ENCODE measurements at places on chromosomes 3 and 15. TPM values are rescaled to one million over a fixed set of nuclear protein-coding genes. Genes with fewer than 3 reads are reported as not detected.

DNA sequence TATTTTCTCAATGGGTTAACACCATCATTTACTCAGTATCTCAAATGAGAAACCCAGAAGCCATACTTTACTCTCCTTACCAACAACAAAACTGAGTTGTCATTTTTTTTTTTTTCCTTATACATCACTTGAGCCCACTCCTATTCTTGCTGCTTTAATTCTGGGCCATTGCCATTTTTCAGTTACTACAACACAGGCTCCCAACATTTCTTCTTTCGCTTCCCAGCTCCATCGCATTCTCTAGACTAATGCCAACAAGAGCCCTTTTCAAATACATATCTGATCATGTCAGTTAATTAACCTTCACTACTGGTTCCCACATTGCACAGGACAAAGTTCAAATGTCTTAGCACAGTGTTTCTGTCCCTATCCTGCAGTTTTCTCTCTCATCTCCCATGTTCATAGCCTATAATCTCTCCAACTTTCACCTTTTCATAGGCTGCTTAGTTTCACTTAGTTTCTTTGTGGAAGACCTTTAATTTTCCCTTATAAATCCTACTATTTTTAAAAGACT, 22.5 kb upstream of the ANXA2 start:
- no peak for DNase-seq
- H3K36me3 ChIP-seq = no peaks in the 10 kb centered on the region
- H3K4me1 ChIP-seq = peaks cover 15% of the 10 kb centered on the region

DNA sequence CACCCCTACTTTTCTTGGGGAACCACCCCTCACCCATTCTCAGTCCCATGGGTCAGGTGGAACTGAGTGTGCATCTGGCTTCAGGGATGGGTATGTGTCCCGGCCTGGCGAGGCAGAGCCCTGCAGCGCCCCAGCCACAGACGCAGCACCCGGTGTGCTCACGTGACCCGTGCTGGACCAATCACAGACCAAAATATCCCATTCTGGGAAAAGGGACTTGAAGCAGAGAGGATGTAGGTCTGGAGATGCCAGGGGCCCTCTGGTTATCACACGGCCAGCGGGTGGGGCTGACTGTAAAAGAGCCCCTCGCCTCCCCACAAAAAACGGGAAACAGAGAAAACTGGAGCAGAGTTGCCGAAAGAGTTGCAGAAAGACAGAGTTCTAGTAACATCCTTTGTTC, 138.0 kb upstream of the RAD18 start:
- H3K4me1 ChIP-seq = no peaks in the 10 kb centered on the region
- H3K27me3 ChIP-seq = no peaks in the 10 kb centered on the region
- no peak for DNase-seq
- H3K36me3 ChIP-seq = no peaks in the 10 kb centered on the region
- no peak overlapping the region for H3K27ac ChIP-seq

DNA sequence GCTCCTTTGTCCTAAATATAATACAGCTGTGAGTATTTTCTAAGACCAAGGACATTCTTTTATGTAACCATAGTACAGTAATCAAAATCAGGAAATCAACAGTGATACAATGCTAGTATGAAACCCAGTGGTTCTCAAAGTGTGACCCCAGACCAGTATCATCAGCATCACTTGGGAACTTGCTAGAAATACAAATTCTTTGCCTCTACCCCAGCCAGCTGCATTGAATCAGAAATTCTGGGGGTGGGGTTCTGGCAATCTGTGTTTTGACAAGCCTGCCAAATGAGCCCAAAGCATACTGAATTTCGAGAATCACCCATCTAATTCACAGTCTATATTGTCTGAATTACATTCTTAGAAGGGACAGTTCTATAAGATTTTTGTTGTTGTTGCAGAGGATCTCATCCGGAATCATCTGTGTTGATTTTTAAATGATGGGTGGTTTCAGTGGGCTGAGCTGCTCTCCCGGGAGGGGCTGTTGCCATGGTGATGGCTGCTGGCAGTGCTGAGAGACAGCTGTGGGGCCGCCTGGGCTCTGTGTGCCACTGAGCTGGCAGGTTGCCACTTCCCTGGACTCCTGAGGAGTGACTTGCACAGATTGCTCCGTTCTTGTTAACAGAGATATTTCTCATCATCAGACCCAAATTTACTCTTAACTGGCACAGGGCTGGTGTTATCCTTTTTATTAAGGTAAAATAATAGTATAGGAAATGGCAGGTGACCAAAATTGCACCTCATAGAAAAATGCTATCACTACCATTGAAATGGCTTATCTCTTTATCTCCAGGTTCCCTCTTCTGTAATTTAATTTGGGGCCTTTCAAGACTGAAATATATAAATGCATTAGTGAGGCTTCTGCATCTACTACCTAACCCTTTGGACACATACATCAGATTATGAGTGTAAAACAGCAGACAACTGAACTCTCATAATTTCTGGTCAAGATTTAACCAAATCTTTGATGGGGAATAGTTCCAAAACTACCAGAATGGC, 56.5 kb downstream of the NEK11 start:
- no peak overlapping the region for H3K27ac ChIP-seq
- H3K4me3 ChIP-seq = no peak overlapping the region
- no peaks in the 10 kb centered on the region for H3K27me3 ChIP-seq
- H3K36me3 ChIP-seq = no peaks in the 10 kb centered on the region

Gene U2SURP
- total RNA-seq = 92.4 TPM

- H3K36me3 ChIP-seq = no peaks in the 10 kb centered on the region
- H3K4me3 ChIP-seq = no peak overlapping the region
- no peak for DNase-seq
- H3K4me1 ChIP-seq = peaks cover 13% of the 10 kb centered on the region
Measured at GRCh38 chr3:139457066-139457465, 19.2 kb downstream of the RBP2 start.

Gene TRPM1
- not detected for total RNA-seq

GRCh38 chr15:44659056-44659455, 4.4 kb downstream of the SPG11 start:
- H3K4me3 ChIP-seq = no peak overlapping the region
- no peak for DNase-seq
- no peak overlapping the region for H3K27ac ChIP-seq
- peaks cover 65% of the 10 kb centered on the region for H3K36me3 ChIP-seq
- H3K27me3 ChIP-seq = no peaks in the 10 kb centered on the region

DNA sequence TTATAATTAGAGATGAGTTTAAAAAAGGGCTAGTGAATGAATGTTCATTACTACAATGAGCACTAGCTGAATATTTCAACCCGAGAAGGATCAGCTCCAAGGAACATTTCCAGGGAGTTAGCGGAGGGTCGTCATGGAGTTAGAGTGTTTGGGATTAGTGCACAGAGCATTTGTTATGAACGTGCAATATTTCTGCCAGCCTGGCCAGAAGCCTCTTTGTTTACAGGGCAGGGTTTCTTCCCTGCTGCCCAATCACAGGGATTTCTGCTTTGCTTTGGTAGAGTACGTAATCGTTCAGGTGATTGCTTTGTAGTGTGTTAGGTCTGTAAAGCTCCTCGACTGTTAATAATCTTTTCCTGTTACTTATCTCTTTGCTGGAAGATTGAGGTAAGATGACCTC, 5.9 kb downstream of the CGNL1 start:
- H3K27ac ChIP-seq = no peak overlapping the region
- no peak for DNase-seq
- H3K27me3 ChIP-seq = peaks cover 14% of the 10 kb centered on the region
- H3K36me3 ChIP-seq = no peaks in the 10 kb centered on the region
- H3K4me3 ChIP-seq = no peak overlapping the region
- H3K4me1 ChIP-seq = no peaks in the 10 kb centered on the region

DNA sequence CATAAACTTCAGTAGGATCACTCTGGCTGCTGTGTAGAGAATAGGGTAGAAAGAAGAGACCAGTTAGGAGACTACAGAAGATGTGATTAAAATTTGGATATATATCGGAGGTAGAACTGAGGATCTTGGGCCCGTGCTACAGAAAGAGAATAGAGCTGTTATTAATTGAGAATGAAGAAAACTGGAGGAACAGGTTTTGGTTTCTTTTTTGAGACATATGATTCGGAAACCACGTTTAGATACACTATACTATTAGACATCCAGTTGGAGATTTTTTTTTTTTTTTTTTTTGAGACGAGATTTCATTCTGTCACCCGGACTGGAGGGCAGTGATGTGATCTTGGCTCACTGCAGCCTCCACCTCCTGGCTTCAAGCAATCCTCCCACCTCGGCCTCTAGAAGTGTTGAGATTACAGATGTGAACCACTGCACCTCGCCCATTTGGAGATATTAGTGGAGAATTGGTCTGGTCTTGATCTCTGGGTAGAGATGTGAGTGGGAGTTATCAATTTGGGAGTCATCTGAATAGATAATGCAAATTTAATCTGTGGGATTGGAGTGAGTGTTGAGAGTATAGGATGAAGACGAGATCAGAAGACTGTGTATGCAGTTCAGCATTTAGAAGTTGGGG, 50.9 kb downstream of the TCF12 start:
- DNase-seq = no peak
- H3K4me3 ChIP-seq = no peak overlapping the region
- H3K4me1 ChIP-seq = no peaks in the 10 kb centered on the region
- H3K36me3 ChIP-seq = no peaks in the 10 kb centered on the region
- no peak overlapping the region for H3K27ac ChIP-seq

Gene ASB14
- not detected for total RNA-seq

DNA sequence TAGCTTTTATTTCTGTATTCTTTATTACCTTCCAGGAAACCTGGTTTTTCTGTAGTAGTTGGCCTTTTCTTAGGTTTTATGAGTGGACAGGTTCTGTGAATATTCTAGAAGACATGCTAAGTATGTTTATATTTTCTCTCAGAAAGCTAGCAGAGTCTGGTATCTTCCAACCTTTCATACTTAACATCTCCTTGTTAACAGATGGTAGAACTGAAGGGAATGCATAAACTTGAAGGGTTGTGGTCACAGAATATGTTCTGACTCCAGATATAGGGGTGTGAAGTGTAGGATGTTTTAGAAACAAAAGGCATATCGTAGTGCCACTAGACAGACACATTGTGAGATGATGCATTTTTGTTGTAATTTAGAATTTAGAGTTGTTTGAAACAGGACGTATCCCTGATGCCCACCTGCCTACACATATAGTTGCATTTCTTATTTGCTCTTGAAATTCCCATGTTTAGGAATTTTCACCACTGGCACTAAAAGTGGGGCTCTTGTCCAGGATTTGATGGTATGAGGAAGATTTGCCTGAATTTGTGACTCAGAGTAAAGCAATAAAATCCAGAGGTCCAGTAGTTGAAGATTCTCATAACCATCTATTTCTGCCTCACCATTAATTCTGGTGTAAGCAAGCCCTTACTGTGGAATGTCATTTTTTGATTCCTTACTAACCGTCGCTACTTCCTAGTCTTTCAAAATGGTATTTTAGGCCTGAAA, 274.5 kb downstream of the FEZF2 start:
- no peak for DNase-seq
- no peaks in the 10 kb centered on the region for H3K27me3 ChIP-seq
- no peak overlapping the region for H3K4me3 ChIP-seq

DNA sequence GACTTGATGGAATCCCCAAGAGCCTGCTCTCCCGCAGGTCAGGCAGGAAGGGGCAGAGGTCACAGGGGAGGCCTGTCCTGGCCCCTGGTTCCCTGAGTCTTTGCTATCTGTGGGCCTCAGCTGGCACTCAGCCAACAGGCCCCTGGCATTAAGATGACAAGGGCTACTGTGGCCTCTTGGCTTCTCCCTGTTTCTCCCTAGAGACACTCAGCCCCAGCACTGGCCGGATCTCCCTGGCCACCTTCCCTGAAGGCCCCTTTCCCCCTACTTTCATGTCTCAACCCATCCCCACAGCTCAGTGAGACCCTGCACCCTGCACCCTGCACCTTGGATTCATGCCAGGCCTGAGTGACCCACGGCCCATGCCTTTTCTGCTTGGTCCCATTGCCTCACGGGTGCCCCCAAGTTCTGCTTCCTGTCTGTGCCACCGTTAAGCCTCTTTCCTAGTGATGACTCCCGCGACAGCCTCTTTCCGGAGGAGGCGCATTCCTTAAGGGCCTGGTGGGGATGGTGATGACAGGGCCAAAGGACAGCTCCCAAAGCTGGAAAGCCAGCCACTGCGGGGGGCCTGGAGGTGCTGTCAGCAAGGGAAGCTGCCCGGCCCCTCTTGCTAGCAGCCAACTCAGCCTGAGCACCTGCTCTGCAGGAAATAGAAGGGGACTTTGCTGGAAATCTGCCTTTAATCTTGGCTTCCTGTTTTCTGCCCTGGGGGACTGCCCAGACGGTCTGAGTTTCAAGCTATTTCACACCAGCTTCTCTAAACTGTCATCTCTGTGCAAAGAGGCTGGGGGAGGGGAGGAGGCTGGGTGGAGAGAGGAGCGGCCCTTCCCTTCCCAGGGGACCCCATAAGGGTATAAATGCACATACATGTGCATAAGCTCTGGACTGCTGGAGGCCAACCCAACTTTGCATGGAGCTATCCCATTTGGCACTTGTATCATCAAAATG, 4.8 kb upstream of the CSK start:
- H3K36me3 ChIP-seq = no peaks in the 10 kb centered on the region
- no peak for DNase-seq
- peaks cover 71% of the 10 kb centered on the region for H3K4me1 ChIP-seq
- H3K27me3 ChIP-seq = no peaks in the 10 kb centered on the region
- peak overlapping the region; percentile 1 for H3K27ac ChIP-seq

GRCh38 chr3:5565026-5565425, 377.5 kb downstream of the EDEM1 start:
- no peak overlapping the region for H3K27ac ChIP-seq
- H3K4me1 ChIP-seq = no peaks in the 10 kb centered on the region
- no peaks in the 10 kb centered on the region for H3K27me3 ChIP-seq
- no peaks in the 10 kb centered on the region for H3K36me3 ChIP-seq
- H3K4me3 ChIP-seq = no peak overlapping the region

Gene RGMA
- 58.2 TPM for total RNA-seq

GRCh38 chr3:10768708-10769394, 47.2 kb upstream of the SLC6A11 start:
- H3K27ac ChIP-seq = no peak overlapping the region
- no peaks in the 10 kb centered on the region for H3K36me3 ChIP-seq
- no peak overlapping the region for H3K4me3 ChIP-seq
- H3K4me1 ChIP-seq = no peaks in the 10 kb centered on the region
- no peak for DNase-seq

Gene GATA2
- total RNA-seq = 21.4 TPM

Gene ZBBX
- total RNA-seq = not detected

Gene TRIM42
- total RNA-seq = not detected

- H3K27ac ChIP-seq = no peak overlapping the region
- DNase-seq = no peak
Measured at GRCh38 chr3:160127308-160127707, 97.9 kb upstream of the C3orf80 start.

Gene CDCP1
- 0.20 TPM for total RNA-seq

Gene CSPG4
- total RNA-seq = 129 TPM

DNA sequence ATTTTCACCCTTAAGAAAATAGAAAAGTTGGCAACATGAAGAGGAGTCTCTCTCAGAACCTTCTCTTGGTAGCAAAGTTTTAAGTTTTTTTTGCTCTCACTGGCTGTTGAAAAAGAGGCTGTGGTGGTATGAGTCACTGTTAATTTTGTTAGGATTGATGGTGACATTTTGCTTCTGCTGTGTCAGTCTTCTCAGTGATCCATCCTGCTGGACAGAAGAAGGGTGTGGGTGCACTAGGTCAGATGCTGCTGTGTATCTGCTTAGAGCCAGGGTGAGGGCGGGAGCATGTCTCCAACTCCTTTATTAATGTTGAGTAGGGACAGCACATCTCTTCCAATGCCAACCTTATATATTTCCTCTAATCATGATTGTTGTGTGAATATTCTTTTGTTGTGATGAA, 369.5 kb downstream of the FEZF2 start:
- no peak for DNase-seq
- H3K36me3 ChIP-seq = no peaks in the 10 kb centered on the region
- H3K4me3 ChIP-seq = no peak overlapping the region
- no peaks in the 10 kb centered on the region for H3K4me1 ChIP-seq
- H3K27ac ChIP-seq = no peak overlapping the region

GRCh38 chr3:162287600-162287999, 791.0 kb downstream of the OTOL1 start:
- no peaks in the 10 kb centered on the region for H3K27me3 ChIP-seq
- DNase-seq = no peak
- H3K27ac ChIP-seq = no peak overlapping the region
- no peaks in the 10 kb centered on the region for H3K4me1 ChIP-seq
- no peaks in the 10 kb centered on the region for H3K36me3 ChIP-seq
